ENCODE measurements at places on chromosomes 7 and 10.

DNA sequence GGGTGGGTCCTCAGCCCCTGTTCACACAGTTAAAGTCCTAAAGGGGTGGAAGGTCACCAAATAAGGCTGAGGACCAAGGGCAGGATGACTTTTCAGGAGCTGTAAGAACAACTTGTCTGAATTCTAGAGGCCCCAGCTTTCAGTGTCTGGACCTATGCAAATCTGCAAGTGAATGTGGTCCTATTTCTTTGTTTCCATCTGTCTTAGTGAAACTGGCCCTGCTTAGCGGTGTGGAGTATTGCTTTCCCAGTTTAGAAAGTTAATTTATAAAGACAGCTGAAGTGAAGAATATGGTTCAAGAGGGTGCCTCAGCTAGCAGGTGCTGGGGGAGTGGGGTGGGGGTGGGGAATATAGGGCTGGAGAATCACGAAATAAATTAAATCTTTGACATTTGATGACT lies 40.1 kb downstream of the HHEX start:
- no peak for DNase-seq

GRCh38 chr10:119620241-119621077 lies 23.7 kb upstream of the TIAL1 start:
- no peak for DNase-seq

GRCh38 chr10:31129271-31129670 lies 97.6 kb upstream of the ZNF438 start:
- DNase-seq, result no peak

DNA sequence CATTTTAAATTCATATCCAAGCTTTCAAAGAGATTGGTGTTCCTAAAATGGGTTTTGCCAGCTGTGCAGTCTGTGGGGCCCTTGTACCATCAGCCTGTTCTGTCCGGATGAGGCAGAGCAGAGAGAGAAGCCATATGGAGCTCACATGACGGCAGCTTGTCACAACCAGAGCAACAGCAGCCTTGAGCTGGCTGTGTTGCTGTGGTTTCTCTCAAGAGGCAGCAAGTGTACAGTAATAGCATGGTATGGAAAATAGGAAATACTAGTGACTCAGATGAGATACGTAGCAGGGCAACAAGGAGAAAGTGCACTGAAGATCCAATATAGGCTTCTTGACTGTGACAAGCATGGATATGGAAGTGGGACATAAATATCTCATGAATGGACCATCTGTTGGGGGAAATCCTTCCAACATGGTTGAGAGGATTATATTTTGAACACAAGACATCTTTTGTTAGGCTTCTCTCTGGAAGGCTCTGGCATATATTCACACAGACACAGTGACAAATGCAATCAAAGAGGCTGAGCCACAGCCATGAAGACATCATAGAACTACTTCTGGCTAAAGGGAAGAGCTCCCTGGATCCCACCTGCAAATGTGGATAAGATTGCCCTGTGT lies 251.0 kb upstream of the TAC1 start:
- DNase-seq, result no peak
